Left ventricle myocardium inferior (tissue), 1 donor: ENCODE measurements at places on chromosomes 13 and 19.
A peak's percentile ranks its signal among the peaks of the same experiment; 100 is the strongest.

DNA sequence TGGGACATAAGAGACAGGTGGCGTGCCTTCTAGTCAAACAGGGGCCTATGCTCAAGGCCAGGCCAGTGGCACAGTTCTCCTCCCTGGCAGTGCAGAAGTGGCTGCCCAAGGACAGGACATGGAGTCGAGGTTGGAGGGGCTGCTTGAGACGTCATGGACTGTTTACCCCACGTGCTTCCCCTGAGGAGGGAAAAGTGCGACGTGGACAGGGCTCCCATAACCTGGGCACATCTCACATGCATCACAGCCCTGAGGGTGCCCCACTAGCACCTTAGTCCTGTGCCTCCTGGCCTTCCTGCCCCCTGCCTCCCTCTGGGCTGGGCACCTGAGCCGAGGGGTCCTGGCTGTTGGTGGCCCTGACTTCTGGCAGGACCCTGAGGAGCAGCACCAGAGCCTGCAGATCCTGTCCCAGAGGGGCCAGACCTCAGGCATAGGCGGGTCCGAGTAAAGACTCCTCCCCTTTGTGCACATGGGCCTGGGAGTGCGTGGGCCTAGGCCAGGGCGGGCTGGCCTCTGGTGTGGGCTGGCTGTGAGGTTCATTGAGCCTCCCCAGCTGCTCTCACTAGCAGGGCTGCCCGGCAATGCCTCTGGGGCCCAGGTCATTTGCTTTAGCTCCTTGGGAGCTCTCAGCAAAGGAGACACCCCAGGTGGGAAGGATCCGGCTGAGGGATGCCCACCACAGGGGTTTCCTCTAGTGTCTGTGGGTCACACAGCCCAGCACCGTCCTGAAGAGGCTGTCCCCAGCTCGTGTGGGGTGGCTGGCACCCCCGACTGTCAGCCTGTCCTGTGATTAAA lies 65.7 kb downstream of the CEBPG start:
- peak; percentile 10 for DNase-seq

DNA sequence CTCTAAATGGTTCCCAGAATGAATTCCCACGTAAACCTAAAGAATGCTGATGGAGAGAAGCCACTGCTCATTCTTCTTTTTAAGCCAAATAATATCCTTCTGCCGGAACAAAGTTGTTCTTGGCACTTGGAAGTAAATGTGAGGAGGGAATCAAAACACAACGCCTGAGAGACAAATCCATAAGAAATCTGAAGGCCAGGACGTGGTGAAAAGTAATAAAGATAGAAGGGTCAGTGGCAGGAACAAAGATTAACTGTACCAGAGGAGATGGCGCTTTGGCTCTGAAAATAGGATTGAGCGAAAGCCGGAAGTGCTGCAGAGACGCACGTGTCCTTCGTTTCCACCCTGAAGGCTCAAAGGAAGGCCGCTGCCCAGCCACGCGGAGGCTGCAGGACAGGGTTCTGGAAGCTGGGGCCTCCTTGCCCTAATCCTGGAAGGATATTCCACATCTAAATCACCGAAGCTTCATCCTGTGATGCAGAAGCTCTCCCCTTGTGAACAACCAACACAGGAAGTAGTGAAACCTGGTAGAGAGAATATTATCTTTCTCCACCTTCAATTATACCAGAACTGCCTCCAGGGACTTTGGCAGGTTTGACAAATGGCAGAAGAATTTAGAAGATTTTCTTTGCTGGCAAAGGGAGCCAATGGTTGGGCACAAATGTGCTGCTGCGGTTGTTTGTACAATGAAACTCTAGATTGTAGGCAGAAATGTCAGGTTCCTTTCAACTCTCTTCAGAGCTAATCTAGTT lies 214.6 kb upstream of the SERP2 start:
- no peak for DNase-seq

GRCh38 chr19:17872251-17873001 lies 681 bp downstream of the SLC5A5 start:
- DNase-seq = no peak

DNA sequence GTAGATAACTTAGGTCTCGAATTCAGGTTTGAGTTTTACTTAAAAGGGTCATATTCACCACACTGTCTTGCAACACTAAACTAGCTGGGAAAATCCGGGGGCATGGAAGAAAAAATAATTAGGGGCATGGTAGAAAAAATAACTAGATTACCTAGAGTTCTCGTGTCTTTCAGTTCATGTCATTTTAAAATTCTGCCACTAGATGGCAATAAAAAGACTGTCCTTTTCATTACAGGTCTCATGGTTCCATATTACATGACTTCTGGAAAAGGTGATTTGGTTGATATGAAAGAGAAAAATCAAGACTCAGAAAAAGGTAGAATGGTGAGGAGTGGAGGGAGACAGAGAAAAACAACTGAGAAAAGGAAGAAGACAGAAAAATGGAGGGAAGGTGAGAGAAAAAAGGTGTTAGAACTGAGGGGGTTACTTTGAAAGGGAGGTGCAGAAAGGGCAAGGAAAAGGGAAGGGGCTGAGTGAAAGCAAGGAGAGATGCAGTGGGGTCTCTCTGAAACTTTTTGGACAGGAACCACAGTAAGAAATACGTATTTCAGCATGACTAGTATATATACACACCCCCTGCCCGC lies 299.0 kb downstream of the KLF12 start:
- no peak for DNase-seq

- no peak for DNase-seq
Measured at GRCh38 chr19:48182434-48182833, 12.0 kb downstream of the ZSWIM9 start.

- no peak for DNase-seq
Measured at GRCh38 chr19:41915021-41915775, 13.1 kb downstream of the ERFL start.

DNA sequence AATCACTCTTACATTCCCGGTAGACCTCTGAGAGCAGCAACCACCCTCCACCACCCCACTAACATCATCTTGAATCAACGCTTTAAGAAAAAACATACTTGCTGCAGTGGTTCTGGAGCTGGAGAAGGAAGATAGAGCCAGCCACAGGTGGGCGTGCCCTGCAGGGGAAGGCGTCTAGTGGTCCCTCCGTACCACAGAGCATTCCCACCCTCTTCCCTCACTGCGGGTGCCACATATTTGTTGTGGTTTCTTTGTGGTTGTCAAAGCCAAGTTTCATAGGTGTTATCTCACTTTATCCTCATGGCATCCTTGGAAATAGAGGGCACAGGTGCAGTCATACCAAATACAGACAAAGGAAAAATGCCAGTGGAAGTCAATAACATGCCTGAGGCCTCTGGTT lies 22.2 kb downstream of the COL4A2 start:
- no peak for DNase-seq

DNA sequence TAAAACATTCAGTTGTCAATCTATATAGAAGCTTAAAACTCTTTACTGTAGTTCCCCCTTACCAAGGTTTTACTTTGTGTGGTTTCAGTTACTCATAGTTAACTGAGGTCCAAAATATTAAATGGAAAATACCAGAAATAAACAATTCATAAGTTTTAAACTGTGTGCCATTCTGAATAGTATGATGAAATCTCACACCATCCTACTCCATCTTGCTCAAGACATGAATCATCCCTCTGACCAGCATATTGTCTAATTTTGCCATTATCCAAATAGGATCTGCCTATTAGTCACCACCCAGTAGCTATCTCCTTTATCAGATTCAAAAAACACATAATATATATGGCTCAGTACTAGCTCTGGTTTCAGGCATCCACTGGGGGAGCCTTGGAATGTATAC lies 22.4 kb downstream of the ZNF571 start:
- no peak for DNase-seq

DNA sequence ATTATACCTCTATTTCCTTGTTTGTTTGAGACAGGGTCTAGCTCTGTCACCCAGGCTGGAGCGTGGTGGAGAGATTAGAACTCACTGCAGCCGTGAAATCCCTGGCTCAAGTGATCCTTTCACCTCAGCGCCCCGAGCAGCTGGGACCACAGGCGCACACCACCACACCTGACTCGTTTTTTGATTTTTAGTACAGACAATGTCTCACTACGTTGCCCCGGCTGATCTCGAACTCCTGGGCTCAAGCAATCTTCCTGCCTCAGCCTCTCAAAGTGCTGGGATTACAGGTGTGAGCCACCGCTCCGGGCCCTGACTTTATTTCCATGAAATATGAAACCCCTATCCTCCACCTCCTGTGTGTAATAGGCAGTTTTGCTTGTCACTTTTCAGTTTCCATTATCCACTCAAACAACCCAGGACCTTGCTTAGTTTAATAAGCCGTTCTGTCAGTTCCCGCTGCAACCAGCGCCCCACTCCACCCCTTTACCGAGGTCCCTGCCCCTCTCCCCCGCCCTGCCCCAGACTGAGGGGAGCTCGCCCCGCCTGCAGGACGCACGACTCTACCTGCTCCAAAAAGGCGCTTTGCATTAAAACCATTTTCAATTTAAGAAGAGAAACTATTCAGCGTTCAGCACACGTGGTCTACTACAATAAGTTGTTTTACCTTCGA lies 16.9 kb downstream of the ZNF816 start:
- DNase-seq = no peak

DNA sequence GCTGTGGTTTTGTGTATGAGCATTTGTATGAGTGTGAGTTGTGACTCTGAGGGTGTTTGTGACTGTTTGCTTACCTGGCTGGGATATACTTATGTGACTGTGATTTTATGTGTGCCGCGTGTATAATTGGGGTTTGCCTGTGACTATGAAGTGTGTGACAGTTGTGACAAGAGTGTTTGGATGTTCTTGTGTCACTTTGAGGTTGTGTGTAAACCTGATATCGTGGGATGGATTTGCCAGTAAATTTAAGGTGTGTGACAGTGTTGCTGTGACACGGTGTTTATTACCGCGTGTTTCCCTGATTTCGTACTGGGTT lies 442 bp downstream of the ZNF420 start:
- DNase-seq = no peak

DNA sequence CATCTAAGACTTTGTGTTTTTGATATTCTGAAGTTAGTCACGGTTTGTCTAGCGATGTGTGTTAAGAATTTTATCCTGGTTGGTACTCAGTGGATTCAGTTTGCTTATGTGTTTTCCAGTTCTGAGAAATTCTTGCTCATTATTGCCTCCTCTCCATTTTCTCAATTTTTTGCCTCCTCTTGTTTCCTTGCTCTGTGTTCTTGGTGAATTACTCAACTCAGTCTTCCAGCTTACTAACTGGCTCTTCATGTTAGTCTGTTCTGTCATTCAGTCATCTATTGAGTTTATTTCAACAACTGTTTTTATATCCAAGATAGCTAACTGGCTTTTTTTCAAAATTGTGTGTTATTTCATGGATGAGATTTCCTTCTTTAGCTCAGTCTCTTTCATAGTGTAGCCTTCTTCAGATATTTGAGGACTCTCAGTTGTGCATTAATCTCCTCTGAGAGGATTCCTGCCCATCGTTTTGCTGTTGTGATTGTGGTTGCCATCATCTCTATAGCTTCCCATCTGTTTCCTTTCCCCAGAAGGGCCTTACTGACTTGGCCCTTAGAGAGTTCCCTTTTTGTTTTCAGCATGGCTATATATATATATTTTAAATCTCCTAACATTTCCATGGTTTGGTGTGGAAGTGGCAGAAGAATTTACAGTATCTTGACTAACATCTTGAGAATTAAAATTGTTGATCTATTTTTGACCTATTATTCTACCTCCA lies 6.2 kb downstream of the SETDB2 start:
- no peak for DNase-seq

- no peak for DNase-seq
Measured at GRCh38 chr13:36046672-36047071, 84.5 kb downstream of the DCLK1 start.

- DNase-seq = no peak
Measured at GRCh38 chr13:102198418-102199311, 203.2 kb downstream of the FGF14 start.

GRCh38 chr13:97395447-97396136 lies 38.4 kb upstream of the RAP2A start:
- DNase-seq = no peak

GRCh38 chr19:913080-913748 lies at the start of gene R3HDM4:
Gene R3HDM4, minus strand, starts transcription at chr19:913219. Its CDS starts 62 bp downstream, at chr19:913157.
- peak; percentile 87 for DNase-seq

DNA sequence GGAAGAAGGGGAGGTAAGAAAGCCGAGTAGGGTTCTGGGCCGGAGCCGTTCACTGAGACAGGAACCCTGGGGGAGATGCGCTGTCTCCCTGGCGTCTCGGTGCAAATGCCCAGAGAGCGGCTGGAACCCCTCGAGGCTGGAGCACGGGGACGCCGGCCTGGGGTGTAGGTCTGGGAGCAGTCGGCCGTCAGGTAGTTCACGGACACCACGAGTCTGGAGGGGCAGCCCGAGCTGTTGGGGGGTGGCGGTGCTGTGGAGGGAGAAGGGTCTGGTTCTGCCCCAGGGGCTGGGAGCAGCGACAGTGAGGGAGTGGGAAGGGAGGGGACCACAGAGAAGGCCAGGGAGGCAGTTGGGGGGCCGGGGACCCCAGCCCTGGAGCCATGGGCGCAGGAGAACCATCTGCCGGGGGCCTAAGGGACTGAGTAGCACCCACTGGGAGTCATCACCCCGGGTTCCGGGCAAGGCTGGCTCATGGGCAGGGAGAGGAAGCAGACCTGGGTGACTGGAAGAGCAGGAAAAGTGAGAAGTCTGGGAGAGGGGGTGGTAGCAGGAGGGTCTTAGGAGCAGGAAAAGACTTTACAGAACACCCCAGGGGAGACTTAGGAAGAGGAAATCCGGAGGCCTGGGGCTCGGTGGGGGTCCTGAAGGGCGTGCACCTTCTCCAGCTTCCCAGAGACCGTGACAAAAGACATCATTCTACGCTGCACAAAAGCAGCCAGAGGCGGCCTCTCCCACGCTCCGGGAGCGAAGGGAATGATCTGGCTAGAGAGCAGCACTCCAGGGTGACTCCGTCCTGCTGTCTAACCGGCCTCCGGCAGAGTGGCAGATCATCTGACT lies 173.1 kb upstream of the SOX1 start:
- DNase-seq = no peak

DNA sequence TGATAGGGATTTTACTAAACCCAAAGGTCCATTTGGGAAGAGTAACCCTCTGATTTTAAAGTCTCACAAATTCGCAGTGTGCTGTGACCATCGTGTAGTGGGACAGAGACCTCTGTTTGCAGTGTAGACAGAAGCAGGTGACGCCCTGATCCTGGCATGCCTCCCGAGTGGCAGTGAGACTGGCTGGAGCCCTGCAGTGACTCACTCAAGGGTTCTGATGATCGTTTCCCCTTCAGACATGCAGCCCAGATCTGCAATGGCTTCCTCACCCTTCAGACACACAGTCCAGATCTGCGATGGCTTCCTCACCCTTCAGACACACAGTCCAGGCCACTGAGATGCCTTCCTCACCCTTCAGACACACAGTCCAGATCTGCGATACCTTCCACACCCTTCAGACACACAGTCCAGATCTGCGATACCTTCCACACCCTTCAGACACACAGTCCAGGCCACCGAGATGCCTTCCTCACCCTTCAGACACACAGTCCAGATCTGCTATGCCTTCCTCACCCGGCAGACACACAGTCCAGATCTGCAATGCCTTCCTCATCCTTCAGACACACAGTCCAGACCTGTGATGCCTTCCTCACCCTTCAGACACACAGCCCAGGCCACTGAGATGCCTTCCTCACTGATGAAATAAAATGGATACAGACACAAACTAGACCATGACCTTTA lies 125.2 kb downstream of the ATP11A start:
- peak; percentile 46 for DNase-seq

- no peak for DNase-seq
Measured at GRCh38 chr13:73428137-73428536, 369.3 kb downstream of the KLF5 start.

- no peak for DNase-seq
Measured at GRCh38 chr13:39378306-39378705, 224.7 kb downstream of the LHFPL6 start.

- DNase-seq = no peak
Measured at GRCh38 chr13:112053167-112053743, 13.7 kb upstream of the SOX1 start.

GRCh38 chr19:30910485-30911240 lies 438.6 kb downstream of the TSHZ3 start:
- DNase-seq = no peak
